ENCODE measurements at places on chromosomes 16 and 17.

GRCh38 chr17:17495536-17496188 lies 533 bp downstream of the RASD1 start:
- no peak for DNase-seq

GRCh38 chr16:88197481-88198456 lies 185.0 kb upstream of the ZNF469 start:
- DNase-seq, result no peak

- DNase-seq, result peak; percentile 84
Measured at GRCh38 chr16:67542464-67542863, 13.8 kb downstream of the RIPOR1 start.

GRCh38 chr17:79690988-79691836 lies 39.5 kb upstream of the ENPP7 start:
- DNase-seq, result no peak

- DNase-seq, result no peak
Measured at GRCh38 chr17:73838815-73839214, 194.6 kb upstream of the SDK2 start.

DNA sequence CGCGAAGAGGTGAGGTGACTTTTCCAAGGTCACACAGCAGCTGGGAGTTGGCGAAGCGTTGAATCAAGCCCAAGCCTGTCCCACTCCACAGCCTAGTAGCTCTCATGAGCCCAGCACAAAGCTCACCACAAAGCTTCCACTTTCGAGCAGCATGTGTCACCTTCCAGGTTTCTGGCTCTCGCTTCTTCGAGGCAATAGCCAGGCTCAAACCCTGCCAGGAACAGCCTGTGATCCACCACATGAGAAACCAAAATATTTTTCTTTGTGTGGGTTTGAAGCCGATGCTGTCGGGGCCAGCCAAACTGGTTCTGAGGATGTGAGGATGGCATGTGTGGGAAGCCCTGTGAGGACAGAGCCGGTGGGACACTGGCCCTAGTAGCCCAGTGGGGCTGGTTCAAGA lies 68.1 kb downstream of the COG7 start:
- DNase-seq, result no peak

- DNase-seq, result no peak
Measured at GRCh38 chr16:66802159-66802558, 775 bp upstream of the TERB1 start.

DNA sequence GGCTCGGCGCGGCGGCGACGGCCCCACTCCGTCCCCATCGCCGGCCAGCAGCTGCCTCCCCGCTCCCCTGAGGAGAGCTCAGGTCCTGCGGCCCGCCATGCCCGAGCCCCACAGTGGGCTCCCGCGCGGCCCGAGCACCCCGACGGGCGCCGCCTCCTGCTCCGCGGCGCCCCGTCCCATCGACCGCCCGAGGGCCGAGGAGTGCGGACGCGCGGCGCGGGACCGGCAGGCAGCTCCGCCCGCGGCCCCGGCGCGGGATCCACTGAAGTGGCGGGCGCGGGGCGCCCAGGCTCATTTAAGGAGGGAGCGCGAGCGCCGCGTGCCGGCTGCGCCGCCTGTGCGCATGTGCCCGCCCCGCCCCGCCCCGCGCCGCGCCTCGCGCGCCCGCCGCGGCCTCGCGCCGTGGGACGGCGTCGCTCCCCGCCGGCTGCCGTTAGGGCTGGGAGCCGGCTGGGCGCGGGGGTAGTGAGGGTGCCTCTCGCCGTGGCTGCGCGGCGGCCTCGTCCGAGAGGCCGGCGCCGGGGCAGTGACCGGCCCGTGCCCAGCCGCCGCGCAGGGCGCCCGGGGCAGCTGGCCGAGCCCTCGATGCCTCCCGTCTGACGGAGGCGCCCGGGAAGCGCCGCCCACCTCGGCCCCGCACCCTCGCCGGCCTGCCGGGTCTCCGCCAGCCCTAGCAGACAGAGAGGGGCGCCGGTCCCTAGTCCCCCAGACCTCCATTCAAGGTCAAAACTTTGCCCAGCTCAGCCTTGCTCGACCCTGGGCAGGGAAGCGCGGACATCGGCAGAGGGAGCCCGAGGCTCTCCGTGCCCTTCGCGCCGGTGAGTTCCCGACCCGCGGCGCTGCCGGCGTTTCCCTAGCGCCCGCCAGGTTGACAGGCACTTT lies at the start of gene NETO2:
Gene NETO2 (minus strand): TSS at position 269 of the 882 bp plus-strand sequence. CDS start 333 bp downstream, outside the sequence.
- peak; percentile 49 for DNase-seq

- DNase-seq, result no peak
Measured at GRCh38 chr16:28623172-28623711, 13.4 kb upstream of the SULT1A1 start.

DNA sequence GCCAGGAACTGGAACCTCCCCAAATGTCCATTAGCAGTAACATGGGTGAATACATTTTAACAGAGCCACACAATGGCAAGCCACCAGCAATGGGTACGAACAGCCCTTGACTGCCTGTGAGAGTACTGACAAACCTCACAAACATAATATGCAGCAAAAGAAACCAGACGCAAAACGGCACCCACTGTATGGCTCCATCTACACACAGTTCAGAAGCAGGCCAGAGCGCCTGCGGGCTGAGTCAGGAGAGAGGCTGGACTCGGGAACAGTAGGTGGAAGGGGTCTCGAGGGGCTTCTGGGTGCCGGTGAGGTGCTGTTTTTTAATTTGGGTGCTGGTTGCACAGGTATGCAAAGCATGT lies 77.4 kb upstream of the TOB1 start:
- DNase-seq, result no peak

GRCh38 chr17:18966831-18967624 lies 15.1 kb downstream of the SLC5A10 start:
- DNase-seq, result peak; percentile 19

GRCh38 chr17:73883175-73883574 lies 238.9 kb upstream of the SDK2 start:
- no peak for DNase-seq

DNA sequence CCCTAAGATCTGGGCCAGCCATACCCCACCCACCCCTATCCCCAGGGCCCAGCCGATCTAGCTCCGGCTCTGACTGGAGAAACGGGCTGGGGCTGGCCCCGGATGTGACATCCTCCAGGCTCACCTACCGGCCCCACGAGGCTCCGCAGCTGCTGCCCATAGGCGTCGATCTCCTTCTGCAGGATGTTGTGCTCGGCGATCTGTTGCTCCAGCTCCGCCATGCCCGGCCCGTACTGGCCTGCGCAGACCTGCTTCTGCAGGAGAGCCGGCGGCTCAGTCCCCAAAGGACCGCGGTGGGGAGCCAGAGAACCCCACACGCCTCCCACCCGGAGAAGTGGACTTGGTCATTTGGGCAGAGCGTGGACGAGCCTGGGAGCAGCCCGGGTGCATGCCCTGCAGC lies 4.8 kb downstream of the EVPL start:
- no peak for DNase-seq

DNA sequence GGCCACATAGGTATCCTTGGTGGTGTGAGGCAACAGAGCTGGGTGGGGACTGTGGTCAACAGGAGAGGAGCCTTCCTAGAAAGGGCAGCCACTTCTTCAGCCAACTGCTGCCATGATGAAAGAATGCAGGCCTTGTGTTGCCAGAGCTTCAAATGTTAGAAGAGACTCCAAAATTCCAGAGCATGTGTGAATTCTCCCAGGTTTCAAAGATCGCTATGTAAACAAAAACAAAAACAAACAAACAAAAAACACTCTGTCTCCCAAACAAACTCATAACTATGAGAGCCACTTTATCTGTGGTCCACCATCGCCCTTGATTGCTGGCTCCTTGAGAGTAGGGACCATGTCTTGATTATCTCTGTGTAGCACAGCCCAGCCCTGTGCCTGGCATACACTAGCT lies 55.5 kb upstream of the ZNF423 start:
- no peak for DNase-seq

DNA sequence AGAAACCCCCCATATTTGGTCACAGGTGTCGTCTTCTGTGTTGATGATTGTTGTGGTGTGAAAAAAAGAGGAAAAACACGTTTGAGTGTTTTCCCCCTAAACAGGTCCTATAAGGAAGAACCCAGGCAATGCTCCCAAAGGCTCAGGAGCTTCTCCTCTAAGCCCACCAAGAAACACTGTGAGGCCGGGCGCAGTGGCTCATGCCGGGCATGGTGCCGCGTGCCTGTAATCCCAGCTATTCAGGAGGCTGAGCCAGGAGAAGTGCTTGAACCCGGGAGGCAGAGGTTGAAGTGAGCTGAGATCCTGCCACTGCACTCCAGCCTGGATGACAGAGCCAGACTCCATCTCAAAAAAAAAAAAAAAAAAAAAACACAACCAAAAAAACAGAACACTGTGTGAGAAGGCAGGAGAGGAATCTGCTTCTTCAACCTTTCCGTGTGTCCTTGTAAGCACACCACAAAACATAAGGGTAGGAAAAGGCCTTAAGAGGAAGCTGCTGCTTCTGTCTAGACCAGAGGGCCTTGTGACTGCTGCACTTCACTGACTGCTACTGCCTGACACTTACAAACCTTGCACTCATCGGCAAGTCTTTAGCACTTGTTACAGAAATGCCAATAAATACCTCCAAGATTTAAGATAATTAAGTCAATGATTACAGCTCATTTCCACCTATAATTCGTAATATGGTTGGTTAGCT lies 9.3 kb downstream of the JPT1 start:
- no peak for DNase-seq

DNA sequence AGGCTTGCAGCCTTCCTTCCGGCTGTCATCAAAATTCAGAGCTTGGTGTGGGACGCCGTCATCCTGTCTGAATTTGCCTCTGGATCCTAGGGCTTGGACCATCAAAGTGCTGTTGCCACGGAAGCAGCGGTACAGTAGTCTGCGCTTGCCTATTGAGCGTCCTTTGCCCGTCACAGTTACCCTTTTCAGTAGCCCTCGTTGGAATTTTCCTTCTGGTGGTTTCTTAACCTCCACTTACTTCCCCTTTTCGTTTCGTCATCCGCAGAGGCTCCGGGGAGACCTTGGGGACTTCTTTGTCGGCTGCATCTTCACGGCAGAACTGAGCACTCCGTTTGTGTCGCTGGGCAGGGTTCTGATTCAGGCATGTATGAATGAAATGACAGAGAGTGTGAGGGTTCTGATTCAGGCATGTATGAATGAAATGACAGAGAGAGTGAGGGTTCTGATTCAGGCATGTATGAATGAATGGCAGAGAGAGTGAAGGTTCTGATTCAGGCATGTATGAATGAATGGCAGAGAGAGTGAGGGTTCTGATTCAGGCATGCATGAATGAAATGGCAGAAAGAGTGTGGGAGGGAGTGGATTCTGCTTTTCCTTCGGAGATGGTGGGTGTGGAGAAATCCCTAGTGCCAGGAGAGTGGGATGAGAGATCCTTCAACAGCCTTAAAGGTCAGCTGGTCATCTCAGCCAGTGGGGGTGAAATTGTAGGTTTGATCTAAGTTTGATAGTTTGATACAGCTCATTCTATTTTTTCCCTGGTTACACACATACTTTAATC lies 8.0 kb downstream of the TLCD3A start:
- DNase-seq, result no peak

DNA sequence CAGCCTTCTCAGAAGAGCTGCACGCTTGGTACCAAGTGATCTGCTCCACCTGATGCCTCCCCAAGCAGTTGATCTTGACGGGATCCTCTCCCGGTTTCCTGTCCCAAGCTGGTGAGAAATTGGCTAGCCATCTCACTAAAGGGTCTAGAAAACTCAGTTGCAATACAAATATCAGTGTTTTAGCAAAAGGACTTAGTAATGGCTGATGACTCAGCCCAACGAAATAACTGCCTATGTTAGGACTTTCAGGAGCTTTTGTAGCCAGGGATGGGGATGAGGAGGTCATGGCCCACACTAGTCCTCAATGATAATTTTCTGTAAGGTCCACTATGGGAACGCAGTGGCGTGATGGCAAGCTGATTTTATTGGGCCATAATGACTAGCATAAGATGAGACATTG lies 23.3 kb upstream of the ENGASE start:
- DNase-seq, result peak; percentile 34

- DNase-seq, result peak; percentile 57
Measured at GRCh38 chr17:40284085-40284713, 3.5 kb upstream of the CDC6 start.

GRCh38 chr16:80023865-80024264 lies 423.3 kb upstream of the MAF start:
- DNase-seq, result no peak

GRCh38 chr16:66457888-66458287 lies 30.8 kb downstream of the BEAN1 start:
- no peak for DNase-seq

GRCh38 chr17:58985367-58985766 lies 121.3 kb downstream of the TRIM37 start:
- no peak for DNase-seq

GRCh38 chr17:68143425-68143824 lies 104.4 kb upstream of the AMZ2 start:
- DNase-seq, result no peak

GRCh38 chr16:17831330-17831729 lies 360.6 kb upstream of the XYLT1 start:
- peak; percentile 59 for DNase-seq

DNA sequence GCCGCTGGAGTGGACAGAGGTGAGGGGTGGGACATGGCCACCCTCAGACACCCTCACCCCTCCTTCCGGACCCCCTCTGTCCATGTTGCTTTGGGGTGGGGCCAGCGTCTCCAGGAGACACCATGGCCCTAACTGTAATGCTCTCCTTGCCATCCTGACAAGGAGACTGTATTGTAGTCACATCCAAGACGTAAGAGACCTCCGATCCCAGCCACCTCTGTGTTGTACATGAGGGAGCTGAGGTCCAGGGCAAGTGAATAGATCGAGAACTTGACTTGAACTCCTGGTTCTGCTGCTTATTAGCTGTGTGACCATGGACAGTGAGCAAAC lies 30.2 kb downstream of the POLR3E start:
- no peak for DNase-seq

DNA sequence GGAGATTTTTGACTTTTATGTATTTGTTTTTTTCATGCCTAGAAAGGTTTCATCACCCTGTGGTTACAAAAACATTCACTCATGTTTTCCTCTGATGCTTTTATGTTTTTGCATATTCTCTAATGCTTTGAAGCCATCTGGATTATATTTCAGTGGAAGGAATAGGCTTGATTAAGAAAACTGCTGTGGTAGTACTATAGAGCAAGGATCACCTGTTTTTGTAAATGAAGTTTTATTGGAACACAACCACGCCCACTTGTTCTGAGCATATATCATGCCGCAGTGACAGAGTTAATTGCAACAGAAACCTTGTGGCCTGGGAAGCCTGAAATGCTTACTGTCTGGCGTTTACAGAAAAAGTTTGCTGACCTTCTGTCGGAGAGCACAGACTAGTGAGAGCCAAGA lies 11.5 kb downstream of the COX10 start:
- DNase-seq, result peak; percentile 53

DNA sequence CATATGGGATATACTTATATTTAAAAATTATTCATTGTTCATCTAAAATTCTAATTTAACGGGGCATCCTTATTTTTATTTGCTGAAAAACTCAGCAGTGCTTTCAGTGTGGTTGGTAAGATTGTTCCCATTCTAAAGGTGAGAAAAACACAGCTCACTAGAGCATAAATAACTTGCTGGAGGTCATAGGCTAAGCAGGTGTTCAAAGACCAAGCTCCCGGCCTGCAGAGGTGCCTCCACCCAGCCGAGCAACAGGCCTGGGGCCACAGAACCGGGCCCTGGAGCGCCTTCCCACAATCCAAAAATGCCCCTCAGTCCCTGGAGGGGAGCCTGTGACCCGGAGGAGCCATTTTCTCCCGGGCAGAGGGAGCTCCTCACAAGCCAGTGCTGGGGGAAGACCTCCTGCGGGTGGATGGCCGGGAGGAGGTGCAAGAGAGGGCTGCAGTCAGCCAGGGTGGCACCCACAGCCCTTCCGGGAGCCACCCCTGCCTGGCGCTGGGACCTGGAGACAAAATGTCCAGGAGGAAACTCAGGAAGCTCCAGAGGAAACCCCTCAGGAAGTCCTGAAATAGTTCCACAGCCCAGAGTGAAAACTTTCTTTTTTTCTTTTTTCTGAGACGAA lies 14.7 kb downstream of the ABR start:
- DNase-seq, result no peak

- no peak for DNase-seq
Measured at GRCh38 chr17:47705536-47706530, 11.9 kb downstream of the TBKBP1 start.
